ENCODE measurements at places on chromosomes 3 and 15.

DNA sequence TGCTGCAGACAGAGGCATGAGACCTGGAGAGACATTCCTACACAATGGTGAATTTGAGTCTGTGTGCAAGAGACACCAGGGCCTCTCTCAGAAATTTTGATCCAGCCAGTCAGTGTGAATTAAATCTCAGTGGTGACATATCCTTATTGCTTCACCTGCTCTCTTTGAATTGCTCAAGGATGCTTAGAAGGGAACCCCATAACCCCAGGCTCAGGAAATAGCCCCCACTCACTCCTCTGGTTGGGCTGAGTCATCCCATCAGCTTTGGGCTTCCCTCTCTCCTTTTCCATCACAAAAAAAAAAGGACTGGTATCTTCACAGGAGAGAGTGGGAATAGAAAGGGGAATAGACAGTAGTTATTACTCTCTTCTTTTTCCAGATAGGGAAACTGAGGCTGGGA lies 33.0 kb upstream of the LARS2 start:
- DNase-seq = no peak

- DNase-seq = no peak
These were observed 279.8 kb downstream of the ARPP21 start for GRCh38 chr3:35919160-35919559.

GRCh38 chr15:75830910-75831805 lies 12.1 kb upstream of the UBE2Q2 start:
- no peak for DNase-seq

DNA sequence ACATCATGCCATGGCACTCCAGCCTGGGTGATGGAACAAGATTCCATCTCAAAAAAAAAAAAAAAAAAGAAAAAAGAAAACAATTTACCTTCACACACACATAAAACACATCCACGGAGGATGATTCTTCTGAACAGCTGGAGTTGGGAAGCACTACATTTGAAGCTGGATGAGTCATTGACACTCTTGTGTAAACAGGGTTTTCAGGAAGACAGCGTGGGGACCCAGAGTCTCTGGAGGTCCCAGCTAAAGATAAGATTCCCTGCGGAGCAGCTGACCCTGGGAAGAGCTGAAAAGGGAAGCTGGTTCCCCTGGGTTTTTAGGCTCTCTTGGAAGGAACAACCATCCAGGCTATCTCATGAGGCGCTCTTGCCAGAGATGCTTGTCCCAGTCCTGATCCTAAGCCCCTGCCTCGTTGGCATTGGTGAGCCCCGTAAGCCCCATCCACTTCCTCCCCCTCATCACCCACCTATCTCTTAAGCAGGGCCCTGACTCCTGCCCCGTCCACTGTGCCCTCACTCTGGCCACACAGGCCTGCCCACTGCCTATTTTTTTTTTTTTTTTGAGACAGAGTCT lies 32.0 kb upstream of the FURIN start:
- DNase-seq = no peak

DNA sequence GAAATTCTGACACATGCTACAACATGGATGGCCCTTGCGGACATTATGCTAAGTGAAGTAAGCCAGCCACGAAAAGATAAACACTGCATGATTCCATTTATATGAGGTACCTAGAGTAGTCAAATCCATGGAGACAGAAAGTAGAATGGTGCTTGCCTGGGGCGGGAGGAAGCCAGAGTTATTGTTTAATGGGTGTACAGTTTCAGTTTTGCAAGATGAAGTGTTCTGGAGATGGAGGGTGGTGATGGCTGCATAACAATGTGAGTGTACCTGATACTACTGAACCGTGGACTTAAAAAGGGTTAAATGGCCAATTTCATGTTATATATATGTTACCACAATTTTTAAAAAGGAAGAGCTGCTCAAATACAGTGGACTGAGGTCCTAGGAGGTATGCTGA lies 66.9 kb downstream of the SEMA5B start:
- no peak for DNase-seq

- no peak for DNase-seq
These were observed 625.6 kb downstream of the SI start for GRCh38 chr3:164452707-164453106.

- DNase-seq = no peak
These were observed 25.0 kb downstream of the MSL2 start for GRCh38 chr3:136171097-136171542.

DNA sequence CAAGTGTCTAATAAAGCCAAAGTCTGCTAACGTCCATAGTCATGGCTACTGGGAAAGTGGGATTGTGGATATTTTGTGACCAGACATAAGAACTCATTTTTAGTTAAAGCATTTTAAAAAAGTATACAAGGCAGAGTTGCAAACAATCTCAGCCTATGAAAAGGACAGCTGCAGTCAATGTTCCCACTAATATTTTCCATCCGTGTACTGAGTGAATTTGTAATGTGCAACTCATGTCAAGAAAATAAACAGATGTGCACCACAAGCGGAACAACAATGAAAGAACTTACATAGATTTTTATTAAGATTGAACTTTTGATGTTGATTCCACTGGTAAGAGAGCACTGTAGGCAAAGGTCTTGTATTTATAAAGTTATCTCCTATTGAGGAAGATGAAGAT lies 231.3 kb upstream of the SEMA6D start:
- DNase-seq = no peak

GRCh38 chr3:184450547-184450946 lies 70.7 kb downstream of the CHRD start:
- DNase-seq = no peak

GRCh38 chr15:93500155-93500554 lies 411.1 kb upstream of the RGMA start:
- no peak for DNase-seq

- no peak for DNase-seq
These were observed 28.6 kb downstream of the POMGNT2 start for GRCh38 chr3:43077261-43077660.

- DNase-seq = no peak
These were observed 31.6 kb upstream of the CLASP2 start for GRCh38 chr3:33749546-33750210.

DNA sequence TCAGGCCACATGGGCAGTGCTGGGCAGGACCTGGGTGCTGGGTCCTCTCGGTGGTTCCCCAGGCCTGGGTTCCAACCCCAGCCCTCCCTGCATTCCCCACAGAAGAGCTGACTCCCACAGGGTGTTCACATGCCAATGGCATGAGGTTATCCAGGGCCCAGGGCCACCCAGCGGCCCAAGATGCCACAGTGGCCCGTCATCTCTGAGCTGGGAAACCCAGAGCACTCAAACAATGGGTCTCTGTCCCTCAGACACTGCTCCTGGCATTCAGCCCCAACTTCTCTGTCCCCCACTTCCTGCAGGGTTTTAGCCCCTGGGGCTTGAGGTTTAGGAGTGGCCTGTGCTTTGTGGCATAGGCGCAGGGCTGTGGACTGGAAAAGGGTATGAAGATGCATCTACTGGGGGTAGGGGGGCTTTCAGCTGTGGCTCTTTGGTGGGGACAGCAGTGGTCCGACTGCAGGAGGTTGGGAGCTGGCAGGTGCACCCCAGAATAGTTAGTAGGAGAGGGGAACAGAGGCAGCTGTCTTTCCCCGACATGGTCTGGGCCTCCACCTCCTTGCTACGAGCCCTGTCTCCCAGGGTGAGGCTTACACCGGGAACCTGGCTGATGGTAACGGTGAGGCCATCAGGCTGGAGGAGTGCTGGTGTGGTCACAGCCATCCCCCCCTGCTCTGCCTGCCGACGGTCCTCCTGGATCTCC lies 1.7 kb downstream of the CCDC9B start:
- DNase-seq = no peak

DNA sequence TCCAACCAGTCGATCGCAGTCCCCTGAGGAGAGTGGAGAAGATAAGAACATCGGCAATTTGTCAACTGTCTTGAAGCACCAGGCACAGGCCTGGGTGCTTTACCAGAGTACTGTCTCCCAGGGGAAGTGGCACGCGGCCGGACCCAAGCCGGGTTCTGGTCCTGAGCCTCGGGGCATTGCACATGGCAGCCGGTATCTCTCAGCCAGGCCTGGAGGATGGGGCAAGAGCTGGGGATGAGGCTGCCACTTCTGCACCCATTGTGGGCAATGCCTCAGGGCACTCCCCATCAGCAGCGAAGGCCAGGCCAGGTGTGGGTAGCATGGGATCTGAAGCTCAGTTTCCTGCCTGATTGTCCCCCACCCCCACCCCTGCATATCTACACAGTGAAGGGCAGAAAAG lies 77.5 kb downstream of the ADCY5 start:
- DNase-seq = no peak

- no peak for DNase-seq
These were observed 37.6 kb downstream of the PLXNA1 start for GRCh38 chr3:127020543-127020942.

GRCh38 chr3:39473452-39474125 lies 6.1 kb downstream of the MOBP start:
- no peak for DNase-seq

DNA sequence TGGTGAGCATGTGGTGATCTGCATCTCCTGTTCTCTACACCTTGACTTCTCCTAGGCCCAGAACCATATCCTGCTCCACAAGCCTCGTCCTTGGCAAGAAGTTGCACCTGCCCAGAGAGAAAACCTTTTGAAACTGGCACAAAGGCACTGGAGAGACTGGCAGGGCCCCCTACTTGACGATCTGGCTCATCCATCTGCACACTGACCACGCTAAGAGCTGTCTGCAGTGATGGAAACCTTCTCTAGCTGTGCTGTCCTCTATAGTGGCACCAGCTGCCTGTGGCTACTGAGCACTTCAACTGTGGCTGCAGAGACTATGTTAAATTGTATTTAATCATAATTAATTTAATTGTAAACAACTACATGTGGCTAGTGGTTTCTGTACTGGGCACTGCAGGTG lies 26.2 kb upstream of the SRP14 start:
- no peak for DNase-seq

- DNase-seq = no peak
These were observed 251.2 kb upstream of the UBE2E2 start for GRCh38 chr3:22951910-22952309.

- DNase-seq = peak; percentile 34
These were observed 119.0 kb downstream of the AKAP13 start for GRCh38 chr15:85499371-85499887.

- no peak for DNase-seq
These were observed 22.6 kb upstream of the POMGNT2 start for GRCh38 chr3:43128464-43128863.

DNA sequence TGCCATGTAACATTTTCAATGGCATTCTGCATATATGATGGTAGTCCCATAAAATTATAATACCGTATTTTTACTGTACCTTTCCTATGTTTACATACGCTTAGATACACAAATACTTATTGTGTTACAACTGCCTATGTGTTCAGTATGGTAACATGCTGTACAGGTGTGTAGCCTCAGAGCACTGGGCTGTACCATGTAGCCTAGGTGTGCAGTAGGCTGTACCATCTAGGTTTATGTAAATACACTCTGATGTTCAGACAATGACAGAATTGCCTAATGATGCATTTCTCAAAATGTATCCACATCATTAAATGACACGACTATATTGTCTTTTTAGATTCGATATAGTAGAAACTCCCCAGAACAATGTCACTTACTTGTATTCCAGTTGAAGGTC lies 22.7 kb downstream of the CD80 start:
- DNase-seq = no peak

DNA sequence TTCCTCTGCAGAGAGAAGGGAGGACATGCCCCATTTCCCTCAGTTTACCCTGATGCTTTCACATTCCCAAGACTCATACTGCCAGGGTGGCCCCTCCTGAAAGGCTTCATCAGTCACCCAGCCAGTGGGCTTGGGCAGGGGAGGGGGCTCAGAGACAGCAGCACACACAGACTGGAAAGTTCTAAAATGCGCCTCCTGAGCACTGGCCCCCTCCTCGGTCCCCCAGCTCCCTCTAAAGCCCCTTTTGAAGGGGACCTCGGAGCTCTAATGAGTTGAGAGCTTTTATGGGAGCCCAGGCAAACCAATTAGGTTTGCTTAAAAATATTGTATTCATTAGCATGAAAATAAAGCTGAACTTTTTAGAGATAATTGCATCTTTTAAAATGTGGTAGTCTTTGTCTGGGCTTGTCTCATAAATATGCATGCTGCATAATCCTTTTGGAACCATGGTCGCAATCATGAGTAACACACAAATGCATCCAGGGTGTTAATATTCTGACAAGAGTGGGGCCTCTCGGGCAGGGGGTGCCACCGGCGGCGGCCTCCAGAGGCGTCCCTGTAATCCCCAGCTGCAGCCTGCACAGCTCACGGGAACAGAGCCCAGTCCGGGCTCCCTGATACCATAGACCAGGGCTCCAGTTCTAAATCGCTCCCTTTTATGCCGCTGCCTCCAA lies 78.5 kb downstream of the RPLP1 start:
- DNase-seq = no peak

- DNase-seq = no peak
These were observed 22.6 kb downstream of the MTHFS start for GRCh38 chr15:79874242-79874641.

GRCh38 chr15:94411285-94411684 lies 179.9 kb downstream of the MCTP2 start:
- DNase-seq = no peak

DNA sequence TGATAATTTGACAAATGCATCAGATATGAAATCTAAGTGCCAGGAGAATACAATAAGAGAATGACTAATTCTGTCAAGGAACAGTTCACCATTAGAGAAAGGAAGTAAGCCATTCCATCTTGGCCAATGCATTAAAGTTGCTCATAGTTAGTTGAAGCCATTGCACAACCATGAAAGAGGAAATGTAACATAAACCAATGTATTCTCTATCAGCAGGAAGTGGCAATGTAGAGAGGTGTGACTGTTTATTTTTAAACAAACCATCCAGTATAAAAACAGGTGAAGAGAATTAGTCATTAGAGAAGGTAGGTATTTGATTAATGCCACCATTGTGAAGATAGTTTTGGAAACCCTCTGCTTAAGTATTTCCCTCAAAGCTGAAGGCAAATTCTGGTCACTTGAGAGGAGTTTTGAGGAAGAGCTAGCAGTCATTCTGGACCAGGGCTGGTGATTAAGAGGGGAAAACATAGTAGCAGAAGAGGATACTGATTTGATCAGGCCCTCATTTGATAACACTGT lies 10.7 kb upstream of the ANXA2 start:
- DNase-seq = no peak

- DNase-seq = no peak
These were observed 28.0 kb upstream of the TIMP4 start for GRCh38 chr3:12186515-12187286.

- DNase-seq = no peak
These were observed 24.5 kb upstream of the HDAC11 start for GRCh38 chr3:13455644-13456043.

DNA sequence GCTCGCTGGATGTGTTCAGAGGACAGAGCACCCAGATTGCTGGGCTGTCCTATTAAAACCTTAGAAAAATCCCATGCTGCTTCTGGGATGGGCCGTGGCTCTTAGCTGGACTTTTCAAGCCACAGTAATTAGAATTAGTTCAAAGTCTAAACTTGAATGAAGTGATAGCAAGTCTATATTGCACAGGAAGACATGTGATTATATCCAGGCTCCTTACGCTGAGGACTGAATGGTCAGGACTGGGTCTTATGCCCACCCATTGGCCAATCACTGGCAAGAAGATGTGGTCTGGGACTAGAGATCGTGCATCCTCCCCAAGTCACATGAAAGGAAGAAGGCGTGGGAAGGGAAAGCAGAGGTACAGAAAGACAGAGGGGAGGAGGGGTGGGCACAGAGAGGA lies 227.6 kb downstream of the FAM43A start:
- DNase-seq = no peak

- peak; percentile 44 for DNase-seq
These were observed 41.2 kb downstream of the PARP15 start for GRCh38 chr3:122618614-122619013.

All from NCI-H524 (cell line).